ENCODE measurements at places on chromosomes 2 and 18.

DNA sequence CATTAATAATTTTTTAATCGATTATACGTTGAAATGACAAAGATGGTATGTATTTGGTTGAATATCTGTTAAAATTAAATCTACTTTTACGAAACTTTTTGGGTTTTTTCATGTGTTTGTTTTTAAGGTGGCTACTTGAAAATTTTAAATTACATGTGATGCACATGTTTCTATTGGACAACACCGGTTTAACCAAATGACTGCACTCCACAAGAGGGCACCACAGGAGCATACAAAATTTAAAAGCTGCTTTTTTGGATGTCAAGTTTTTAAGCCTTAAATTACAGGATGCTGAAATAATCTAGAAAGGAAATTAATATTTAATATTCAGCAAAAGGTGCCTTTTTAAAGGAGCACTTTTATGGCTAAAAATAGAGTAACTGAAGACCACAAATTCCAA, 98.7 kb downstream of the ACVR1 start:
- DNase-seq, result peak; percentile 37

- DNase-seq, result peak; percentile 50
Measured at GRCh38 chr18:22694954-22695353, 238.2 kb upstream of the RBBP8 start.

DNA sequence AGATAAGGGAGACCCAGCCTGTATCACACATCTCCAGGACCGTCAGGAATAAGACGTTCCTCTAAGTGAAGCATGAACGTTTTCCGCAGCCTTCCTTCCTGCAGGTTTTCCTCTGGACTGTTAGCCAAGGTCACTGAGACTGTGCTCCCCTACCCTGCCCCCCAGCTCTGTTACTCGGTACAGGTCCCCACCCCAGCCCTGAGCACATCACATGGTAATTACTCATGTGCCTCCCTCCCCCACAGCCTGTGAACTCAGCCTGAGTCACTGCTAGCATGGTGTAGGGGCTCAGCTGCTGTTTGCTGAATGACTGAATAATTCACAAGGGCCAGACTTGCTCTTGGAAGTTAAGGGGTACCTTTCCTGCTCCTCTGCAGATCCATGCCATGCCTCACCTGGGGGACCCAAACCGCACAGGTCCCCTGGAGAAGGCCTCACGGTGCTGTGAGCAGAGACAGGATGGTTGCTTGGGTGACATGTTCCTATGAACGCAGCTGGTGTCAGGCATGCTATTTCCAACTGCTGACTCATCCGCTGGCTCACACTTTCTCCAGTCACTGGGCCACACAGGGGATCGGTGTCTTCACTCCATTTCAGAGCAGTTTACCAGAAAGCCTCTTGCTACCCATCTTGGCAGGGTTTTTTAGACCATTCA, 88.2 kb downstream of the PLB1 start:
- peak; percentile 87 for DNase-seq

- no peak for DNase-seq
Measured at GRCh38 chr2:120227111-120227991, 4.2 kb upstream of the TMEM185B start.

- no peak for DNase-seq
Measured at GRCh38 chr18:13681701-13682100, 44.7 kb downstream of the FAM210A start.

- no peak for DNase-seq
Measured at GRCh38 chr2:46435796-46436360, 43.5 kb upstream of the TMEM247 start.

DNA sequence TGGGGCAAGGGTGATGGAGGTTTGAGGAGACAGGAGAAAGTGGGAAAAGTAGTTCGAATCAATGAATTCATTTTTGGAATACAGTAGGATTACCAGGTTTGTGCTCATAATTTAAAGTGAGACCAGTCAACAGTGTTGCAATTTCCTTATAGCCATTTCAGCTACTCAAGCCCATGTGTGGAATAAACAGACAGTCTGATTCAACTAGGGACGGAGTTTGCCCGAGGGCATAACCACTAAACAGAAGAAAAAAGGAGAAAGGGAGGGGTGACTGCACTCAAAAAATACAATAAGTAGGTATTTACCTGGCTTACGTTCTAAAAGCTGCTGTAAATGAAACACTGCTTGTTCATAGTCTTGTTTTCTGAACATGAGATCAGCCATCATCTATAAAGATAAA, 55.2 kb downstream of the TTC21B start:
- no peak for DNase-seq

Measured in SW480 (cell line).